ENCODE measurements at places on chromosomes 16 and 17.

GRCh38 chr17:81277946-81278693 is 17.0 kb downstream of the SLC38A10 start:
- no peak for DNase-seq

- DNase-seq, result no peak
Observed at GRCh38 chr17:38916771-38917170, 8.6 kb upstream of the LASP1NB start.

- DNase-seq, result no peak
Observed at GRCh38 chr17:296906-297690, 55.5 kb downstream of the RPH3AL start.

DNA sequence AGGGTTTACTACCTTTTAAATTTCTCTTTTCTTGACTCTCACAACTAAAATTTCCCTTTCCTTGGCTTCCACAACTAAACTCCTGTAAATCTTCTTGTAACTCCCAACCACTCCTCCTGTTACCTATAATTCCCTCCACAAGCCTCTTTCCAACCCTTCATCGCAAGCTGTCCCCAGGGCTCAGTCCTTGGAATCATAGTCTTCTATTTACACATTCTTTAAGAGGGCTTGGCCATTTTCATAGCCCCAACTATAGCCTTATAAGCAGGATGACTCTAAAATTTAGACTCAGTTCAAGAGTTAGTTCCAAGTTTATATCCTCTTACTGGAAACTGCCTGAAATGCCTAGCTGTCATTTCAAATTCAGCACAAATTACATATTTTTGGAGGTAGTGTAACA is 23.9 kb downstream of the GLG1 start:
- no peak for DNase-seq

DNA sequence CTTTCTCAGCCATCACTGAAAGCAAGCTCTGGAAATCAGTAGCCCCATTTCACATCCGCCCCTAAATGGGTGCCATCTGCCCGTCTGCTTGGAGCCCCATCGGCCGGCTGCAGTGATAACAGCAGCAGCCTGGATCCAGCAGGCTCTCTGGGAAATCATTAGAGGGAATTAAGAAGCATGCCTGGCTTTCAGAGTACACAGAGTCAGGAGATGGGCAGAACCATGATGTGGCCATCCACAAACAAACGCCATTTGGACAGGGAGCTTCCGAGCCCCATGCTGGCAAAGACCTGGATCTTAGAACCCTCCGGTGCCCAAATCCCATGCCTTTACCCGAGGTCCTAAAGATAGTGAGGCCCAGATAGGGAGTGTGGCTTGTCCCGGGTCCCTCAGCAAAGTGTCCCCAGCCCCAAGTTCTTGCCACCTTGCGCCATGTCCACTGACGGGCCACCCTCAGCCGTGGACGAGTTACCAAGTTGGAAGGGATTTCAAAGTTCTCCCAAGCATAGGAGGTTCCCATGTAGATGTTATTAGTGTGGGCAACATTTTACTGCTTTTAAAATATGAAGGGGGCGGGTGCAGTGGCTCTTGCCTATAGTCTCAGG is 1.0 kb upstream of the LITAF start:
- DNase-seq, result no peak

- DNase-seq, result no peak
Observed at GRCh38 chr17:34503528-34504195, 75.7 kb upstream of the TMEM132E start.

DNA sequence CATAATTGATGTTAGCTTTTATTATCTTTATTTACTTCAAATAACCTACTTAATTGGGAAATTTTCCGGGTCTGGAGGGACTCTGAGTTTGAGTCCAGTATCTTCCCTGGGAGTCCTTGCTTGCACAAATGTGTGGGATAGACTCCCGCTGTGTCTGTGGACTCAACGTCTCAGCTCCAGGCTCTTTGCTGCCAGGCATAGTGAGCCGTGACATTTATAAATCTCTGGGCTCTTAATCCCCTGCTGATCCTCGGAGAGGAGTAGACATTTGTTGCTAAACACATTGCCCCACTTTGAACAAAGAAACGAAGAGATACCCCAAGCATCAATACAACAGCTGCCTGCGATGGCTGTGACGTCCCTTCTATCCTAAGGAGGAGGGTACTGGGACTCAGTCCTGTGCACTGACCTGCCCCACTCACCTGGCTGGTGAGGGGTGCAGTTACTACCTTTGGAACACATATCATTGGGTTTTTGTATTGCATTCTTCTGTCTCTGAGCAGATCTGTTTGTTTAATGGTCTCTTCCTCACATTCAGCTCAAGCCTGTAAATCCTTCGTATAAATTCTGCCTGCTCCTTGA is 316.9 kb downstream of the HAPSTR1 start:
- no peak for DNase-seq

DNA sequence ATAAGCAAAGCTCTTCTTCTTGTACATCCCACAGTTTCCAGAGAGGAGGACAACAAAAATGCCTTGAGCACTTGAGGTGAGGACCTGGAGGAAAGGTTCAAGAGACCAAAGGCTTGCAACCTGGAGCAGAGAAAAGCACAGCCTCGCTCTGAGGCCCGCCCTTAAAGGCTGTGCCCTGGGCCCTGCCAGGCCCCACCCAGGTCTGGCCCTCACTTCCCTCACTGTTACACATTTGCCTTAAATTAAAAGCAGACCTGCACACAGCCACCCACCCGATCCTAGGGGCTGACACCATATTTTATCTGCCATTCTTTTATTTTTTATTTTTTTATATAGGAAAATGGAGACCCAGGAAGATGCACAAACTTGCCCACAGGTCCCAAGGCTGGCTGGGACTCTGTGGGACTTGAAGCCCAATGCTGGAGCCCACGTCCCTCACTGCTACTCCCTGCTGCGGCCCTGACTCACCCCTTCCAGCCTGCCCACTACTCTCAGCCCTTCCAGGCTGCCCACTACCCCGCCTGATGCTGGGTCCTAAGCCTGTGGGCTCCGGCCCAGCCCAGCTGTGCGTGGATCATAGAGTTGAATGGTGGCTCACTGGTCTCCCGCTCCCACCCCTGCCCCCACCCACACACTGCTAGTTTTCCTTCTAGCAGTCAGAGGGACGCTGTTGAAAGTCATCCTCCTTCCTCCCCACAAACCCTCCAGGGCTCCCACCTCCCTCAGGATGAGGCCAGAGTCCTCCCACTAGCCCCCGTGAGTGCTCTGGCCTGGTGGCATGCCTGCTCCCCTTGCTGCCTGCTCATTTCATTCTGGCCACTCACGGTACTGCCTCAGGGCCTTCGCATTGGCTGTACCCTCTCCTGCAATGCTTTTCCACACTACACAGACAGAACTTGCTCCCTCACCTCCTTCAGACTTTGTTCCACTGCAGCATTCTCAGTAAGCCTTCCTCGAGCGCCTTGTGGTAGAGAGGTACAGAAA is 77.6 kb upstream of the MED9 start:
- DNase-seq, result no peak

GRCh38 chr16:85849388-85849787 is 49.6 kb upstream of the IRF8 start:
- DNase-seq, result no peak

DNA sequence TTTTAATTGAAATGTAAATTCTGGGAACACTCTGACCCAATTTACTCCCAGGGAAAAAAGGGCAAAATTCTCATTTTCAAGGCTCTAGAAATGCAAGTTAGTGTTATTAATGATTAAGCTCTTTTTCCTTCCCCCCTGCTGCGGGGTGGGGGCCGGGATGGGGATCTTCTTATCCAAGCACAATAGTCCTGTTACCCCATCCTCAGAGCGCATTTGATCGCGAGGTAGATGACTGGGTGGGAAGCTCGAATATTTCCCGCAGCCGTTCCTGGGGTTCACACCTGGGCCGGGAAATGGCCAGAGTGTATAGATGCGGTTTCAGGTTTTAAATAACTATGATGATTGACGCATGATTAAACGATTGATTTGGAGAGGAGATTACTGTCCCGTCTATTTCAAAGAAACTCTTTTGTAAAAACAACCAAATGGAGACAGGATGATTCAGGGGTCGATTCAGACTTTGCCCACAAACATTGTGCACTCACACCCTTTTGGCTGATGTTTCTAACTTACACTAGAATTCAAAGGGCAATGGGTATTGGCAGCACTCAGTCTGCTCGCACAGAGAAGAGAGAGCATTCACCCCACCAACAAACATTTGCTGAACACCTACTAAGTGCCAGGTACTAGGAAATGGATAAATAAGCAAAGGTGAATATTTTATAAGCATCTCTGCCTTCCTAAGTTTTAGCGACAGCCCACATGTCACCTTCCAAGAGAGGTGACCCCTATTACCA is 55.0 kb downstream of the SALL1 start:
- DNase-seq, result no peak

DNA sequence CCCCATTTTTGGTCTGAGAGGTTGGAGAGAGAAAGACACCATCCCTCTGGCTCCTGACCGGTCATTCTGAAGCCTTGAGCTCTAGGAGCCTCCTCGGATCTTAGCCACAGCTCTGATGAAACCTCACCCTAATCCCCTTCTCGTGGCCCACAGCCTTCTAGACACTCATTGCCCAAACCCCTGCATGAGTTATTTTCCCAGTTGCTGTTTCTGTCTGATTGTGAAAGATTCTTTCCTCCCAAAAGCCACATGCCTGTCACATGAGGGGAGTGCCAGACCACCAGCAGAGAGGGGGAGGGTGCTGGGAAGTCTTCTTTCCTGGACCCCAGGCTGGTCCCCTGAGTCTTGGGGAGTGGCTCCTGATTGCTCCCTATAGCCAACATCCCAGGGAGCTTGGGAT is 17.6 kb upstream of the ABR start:
- no peak for DNase-seq

DNA sequence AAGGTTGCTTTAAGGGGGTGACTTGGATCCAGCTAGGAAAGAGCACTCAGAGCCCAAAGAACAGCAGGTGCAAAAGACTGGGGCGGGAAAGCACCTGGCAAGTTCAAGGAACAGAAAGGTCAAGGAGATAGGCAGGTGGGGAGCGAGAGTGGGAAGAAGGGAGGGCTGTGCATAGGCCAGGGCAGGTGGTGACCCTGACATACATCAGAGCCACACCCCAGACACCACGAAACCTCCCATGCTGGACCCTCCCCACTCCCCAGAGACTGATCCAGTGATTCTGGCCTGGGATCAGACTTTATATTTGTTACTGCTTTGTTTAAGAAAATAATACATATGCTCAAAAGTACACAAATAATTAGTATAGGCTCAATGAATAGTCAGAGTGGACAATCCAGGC is 48.5 kb upstream of the RBFOX3 start:
- no peak for DNase-seq

- no peak for DNase-seq
Observed at GRCh38 chr17:40533896-40534295, 31.4 kb downstream of the CCR7 start.

DNA sequence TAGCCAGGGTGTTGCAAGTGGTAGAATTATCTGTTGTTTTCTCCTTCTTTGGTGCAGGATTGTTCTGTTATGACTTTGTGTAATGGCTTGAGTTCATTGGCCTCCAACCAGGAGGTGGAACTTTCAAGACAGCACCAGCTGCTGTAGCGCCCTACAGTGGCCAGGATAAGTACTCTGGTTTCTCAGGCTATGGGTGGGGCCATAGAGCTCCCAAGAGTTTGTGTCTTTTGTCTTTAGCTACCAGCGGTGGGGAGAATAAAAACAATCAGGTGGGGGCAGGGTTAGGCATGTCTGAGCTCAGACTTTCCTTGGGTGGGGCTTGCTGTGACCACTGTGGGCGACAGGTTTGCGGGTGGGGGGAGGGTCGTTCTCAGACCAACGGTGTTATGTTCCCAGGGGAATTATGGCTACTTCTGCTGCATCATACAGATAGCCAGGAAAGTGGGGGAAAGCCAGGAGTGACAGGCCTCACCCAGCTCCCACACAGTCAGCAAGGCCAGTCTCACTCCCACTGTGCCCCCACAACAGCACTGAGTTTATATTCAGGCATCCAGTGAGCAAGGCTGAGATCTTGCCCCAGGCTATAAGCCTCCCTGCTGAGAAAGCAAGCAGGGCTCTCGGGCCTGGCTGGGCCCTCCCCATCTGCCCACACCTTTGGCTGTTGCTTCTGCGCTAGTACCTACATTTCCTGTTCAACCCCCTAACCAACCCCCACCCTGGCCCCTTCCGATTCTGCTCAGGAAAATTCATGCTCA is 15.4 kb downstream of the ABCA10 start:
- DNase-seq, result no peak

DNA sequence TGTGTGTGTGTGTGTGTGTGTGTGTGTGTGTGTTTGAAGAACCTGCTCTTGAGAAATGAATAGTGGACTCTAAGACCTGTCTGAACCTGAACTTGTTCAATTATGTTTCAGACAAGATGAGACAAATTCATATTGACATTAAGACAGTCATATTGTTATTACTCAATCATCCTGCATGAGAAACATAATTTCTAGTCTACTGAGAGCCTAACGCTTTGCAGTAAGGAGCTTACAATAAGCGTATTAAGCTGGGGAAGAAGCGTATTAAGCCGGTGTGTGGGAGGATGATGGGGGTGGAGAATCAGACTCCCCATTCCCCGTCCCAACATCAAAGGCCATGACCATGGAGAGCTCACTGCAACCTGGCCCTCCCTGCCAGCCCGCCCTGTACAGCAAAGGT is 22.4 kb upstream of the MNT start:
- DNase-seq, result no peak

GRCh38 chr17:80838311-80839025 is 153.2 kb upstream of the CHMP6 start:
- no peak for DNase-seq

DNA sequence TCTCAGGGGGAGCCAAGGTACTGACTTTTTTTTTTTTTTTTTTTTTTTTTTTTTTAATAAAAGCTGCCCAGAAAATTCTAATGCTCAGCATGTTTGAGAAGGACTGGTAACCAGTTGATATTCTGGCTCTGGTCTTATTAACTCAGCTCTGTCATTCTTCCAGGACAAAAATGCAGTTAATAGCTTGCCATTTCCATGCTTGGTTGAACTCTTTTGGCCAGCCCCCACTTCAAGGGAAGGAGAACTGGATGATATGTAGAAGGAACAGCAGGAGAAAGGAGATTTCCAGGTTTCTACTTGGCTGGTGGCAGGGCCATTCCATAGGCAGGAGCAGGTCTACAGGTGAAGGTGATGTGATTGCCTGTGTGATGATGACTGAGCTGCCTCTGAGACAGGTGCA is 59.2 kb upstream of the TANC2 start:
- DNase-seq, result no peak

DNA sequence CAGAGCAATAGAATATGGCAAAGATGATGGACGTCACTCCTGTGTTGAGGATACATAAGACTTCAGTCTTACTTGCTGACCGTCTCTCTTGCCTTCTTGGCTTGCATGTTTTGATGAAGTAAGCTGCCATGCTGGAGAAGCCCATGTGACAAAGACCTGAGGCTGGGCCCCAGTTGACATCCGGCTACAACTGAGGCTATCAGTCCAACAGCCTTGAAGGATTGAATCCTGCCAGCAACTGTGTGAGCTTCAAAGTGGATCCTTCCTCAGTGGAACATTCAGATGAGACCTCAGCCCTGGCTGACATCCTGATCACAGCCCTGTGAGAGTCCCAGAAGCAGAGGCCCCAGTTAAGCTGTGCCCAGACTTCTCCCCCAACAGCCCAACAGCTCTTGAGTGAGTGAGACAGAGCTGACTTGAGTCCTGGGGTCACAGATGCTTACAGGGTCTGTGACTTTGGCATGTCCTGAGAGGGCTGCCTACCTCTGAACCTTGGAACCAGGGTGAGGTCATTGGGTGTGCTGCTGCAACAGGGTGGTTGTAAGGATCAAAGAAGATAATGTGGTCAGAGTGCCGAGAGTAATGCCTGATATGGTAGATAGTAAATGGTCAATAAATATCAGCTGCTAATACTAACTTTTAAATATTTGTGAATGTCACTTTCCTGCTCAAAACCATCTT is 2.4 kb upstream of the BRD7 start:
- DNase-seq, result no peak

Data from stimulated activated CD4-positive, alpha-beta T cell treated with anti-CD3 and anti-CD28 coated beads, Interleukin-12 subunit alpha, Interleukin-12 subunit beta, amount 100 ng/mL, for 48 hours (primary cell).